ENCODE measurements at places on chromosomes 7 and 10.
A peak's percentile ranks its signal among the peaks of the same experiment; 100 is the strongest.

GRCh38 chr7:45236666-45237065, 79.1 kb downstream of the RAMP3 start:
- no peak for DNase-seq

DNA sequence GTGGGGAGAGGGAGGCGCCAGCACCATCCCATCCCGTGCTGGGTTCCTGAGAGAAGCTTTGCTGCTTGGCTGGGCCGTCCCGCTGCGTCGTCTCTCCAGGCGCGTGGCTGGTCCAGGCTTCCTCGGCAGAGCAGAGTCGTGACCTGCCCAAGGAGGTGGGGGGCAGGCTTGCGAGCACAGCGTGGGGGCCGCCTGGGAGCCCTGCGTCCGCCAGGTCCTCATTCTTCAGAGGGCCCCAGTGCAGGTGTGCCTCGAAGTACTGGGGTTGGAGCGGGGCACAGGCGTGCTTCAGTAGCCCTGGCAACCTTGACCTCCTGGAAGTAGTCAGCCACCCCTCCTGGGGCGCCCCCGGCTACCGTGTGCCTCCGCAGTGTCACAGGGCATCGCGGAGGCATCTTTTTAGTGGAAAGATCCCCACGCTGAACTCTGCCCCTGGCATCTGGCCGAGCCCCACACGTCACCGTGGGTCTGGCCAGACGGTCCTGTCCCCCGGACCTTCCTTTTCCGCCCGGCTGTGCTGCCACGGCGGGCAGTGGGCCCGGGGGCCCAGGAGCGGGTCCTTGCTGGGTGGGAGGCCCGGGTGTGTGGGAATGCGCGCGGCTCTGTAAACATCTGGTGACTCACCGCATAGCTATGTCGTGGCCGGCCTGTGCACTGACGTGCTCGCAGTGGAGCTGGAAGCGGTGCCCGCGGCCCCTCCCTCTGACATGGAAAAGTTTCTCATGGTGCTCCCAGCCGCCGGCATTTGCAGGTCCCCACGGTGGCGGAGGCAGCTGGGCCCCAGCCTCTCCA, 6.4 kb downstream of the MAFK start:
- no peak for DNase-seq

DNA sequence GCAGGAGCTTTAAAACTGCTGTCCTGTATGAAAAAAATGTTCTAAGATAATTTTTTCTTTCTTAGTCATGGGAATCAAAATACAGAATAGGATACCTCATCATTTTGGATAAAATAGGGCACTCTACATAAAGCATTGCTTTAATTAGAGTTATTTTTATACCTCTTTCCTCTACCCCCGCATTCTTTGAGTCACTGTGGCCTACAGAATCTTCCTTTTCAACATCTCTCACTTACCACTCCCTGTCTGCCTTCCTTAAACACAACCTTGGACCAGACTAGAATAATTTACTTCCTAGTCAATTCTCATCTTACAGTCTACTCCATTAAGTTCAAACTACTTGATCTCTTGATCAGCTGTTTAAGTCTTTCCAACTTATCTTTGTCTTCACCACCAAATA, 462.3 kb downstream of the PHTF2 start:
- DNase-seq, result no peak

DNA sequence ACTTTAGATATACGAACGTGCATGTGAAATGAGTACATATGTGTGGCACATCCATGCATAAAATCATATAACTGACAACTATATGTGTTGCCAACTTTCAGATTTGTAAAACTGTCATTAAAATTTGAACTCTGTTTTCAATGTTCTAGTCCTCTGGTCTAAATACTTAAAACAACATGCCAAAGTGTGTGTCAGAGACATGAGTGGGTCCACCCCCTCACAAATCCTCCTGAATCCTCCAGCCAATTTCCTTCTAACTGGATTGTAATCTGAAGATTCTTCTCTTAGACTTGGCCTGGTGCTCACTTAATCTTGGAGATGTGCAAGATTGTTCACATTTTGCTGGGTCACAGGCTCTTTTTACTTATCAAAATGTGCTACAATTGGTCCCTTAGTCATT, 184.1 kb downstream of the RELN start:
- no peak for DNase-seq

- no peak for DNase-seq
These were observed 166.2 kb downstream of the PTPN20 start for GRCh38 chr10:47077386-47077785.

DNA sequence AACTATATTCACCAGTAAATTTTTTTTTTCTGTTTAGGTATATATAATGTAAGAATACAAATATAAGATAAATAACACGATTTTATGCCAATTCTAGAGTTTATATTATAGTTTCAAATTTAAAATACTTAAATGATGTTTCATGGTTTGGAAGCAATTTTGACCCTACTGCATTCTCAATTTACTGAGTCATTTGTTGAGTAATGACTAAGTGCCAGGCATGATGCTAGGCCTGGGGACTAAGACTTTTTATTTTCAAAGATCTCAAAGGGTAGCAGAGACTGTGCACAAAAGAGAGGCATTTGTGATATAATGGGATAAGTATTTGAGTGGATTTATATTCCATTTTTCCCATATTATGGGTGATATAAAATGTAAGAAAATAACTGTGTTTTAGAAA, 78.9 kb upstream of the SMIM30 start:
- no peak for DNase-seq

DNA sequence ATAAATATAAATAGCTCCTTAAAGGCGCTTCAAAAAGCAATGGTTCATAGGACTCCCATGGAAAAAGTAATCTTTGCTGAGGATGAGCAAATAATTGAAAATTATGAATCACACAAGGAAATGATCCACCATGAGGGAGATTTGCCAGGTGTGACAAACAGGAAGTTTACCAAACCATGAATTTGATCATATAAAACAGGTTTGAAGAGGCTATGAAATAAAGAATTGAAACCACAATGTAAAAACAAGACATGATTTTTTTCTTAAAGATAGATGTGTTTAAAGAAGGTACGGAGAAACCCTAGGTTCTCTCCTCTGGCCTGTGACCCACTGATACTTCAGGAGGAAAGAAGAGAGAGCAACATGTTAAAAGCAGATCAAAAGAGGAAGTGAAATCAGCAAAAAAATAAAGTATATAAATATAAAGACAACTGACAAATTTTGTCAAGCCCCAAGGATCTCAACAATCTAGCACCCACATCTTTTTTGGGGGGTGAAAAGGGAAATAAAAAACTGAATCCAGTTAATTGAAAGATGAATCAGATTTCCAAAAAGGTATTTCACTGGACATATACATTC, 111.3 kb upstream of the ASAH2 start:
- DNase-seq, result no peak

GRCh38 chr7:74544706-74545469, 91.2 kb downstream of the GTF2IRD1 start:
- DNase-seq, result peak; percentile 52

DNA sequence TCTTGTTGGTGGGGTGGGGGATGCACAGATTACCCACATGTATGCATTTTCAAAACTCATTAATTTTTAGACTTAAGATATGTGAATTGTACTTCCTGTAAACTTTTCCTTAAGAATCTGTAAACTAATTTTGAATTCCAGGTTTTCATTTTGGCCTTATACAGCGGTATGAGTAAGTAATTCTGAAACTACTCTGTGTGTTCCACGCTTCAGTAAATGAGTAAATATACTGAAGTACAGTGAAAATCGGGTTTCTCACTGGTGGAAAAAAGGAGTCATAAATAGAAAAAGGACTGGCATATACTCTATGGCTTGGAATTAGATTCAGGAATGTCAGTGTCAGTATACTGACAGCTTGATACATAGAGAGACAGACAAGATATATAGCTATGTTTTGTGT, 72.8 kb downstream of the CTTNBP2 start:
- no peak for DNase-seq

DNA sequence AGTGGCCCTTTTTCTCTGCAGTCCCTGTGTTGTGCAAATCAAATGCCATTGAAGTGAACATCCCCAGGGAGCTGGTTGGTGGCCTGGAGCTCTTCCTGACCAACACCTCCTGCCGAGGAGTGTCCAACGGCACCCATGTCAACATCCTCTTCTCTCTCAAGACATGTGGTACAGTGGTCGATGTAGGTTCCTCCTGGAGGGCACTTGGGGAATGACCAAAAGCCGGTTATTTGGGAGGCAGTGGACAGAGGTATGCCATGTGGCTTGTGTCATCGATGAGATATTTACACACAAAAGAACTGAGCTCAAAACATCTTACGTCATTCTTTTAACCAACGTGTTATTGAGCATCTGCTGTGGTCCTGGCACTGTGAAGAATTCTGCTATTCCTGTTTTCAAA, 19.7 kb downstream of the OIT3 start:
- no peak for DNase-seq

DNA sequence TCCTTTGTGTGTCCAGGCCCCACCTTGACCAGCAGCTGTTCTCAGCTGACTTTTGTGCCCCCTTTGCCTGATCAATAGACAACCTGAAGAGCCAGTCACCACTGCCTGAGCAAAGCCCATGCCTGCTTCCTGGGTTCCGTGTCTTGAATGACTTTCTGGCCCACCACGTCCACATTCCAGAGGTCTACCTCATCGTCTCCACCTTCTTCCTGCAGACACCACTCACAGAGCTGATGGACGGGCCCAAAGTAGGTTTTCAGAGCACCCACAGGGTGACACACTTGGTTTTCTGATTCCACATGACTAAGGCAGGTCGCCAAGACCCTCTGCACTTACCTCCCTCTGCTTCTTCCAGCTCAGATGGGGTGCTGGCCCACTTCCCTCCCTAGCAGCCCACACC, 126.8 kb downstream of the WDFY4 start:
- no peak for DNase-seq

DNA sequence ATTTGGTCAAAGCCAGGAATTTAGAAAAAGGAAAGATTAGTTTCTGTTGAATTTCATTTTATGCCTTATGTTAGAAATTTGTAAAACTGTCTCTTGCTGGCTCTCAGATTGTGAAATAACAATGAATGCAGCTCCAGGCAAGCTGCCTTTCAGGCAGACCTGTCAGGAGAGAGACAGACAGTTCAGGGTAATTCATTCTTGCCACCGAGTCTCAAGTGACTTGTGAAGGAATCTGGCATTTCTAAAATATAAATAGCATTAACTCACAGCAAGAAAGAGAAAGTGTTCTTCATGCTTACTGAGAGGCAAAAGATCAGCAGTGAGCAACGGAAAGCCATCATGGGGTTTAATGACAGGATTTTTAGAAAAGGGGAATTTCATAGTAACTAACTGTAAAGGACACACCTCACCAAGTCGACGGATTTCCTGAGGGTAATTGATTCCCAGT, 442.3 kb upstream of the AKR1E2 start:
- no peak for DNase-seq

DNA sequence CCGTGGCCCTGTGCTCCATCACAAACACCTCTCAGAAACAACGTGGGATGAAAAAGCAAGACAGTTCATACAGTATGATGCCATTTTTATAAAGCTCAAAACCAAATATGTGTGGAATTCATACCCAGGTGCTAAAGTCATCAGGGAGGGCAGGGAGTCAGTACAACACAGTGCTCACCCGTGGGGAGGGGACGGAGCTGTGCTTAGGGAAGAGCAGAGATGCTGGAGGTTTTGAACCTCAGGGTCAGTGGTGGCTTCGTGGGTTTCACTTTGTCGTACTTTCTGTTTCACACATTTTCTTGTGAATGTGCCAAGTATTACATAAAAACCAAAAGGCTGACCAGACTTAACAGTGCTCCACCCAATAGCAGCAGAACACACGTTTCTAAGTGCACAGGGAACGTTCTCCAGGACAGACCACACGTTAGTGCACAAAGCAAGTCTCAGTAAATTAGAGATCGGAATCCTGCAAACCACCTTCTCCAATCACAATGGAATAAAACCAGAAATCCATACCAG, 21.2 kb downstream of the ZMIZ2 start:
- DNase-seq, result no peak

DNA sequence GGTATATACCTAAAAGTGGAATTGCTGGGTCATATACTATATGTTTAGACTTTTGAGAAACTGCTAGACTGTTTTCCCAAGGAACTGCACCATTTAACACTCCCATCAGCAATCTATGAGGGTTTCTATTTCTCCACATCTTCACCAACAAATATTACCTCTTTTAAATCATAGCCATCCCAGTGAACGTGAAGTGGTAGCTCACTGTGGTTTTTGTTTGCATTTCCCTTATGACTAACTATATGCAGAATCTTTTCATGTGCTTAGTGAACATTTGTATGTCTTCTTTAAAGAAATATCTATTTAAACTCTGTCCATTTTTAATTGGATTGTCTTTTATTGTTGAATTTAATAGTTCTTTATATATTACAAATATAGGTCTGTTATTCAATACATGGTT, 115.8 kb upstream of the SEC61G start:
- no peak for DNase-seq

- no peak for DNase-seq
These were observed 721.7 kb upstream of the GALNT17 start for GRCh38 chr7:70410134-70410750.

DNA sequence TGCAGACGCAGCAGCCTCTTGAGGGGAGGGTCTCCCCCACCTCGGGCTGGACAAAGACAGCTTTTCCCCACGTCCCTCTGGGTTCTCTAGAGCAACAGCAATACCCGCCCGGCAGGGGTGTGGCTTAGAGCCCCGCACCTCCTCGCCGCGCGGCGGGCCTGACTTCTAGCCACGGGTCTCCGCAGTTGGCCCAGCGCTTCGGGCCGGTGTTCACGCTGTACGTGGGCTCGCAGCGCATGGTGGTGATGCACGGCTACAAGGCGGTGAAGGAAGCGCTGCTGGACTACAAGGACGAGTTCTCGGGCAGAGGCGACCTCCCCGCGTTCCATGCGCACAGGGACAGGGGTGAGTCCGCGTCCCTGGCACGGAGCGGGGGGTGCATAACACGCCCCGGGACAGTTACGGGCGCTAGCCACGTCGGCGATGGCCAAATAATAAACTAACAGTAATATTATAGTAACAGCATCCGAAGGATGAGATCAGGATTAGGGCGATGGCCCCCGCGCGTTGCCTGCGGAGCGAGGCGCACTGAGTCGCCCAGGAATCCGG, 1.2 kb downstream of the CYP2E1 start:
- DNase-seq, result no peak

- no peak for DNase-seq
These were observed 35.7 kb downstream of the ITPRID1 start for GRCh38 chr7:31549611-31550010.

DNA sequence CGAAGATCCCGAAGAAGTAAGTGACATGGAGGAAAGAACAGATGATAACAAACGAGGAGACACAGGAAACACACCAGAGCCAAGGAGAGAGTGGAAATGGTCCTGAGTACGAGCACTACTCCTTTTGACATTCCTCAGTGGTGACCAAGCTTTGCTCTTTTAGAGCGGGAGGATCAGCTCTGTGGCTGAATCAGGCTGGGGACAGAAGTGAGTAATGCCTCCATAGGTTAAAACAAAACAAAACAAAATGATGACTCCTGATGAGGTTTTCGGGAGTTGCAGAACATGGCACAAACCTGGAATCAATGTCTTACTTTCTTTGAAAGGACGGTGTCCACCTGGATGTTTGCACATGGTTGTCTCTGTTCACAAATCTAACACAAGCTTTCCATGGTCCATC, 30.3 kb upstream of the TCF7L2 start:
- no peak for DNase-seq
